ENCODE measurements at places on chromosomes 4 and X.

- DNase-seq = no peak
Measured at GRCh38 chr4:112823606-112824005, 186.7 kb downstream of the LARP7 start.

- DNase-seq = no peak
Measured at GRCh38 chr4:54941994-54942552, 183.3 kb downstream of the KDR start.

- DNase-seq = no peak
Measured at GRCh38 chrX:142076633-142077032, 128.5 kb downstream of the MAGEC2 start.

GRCh38 chr4:244471-244870, 60.8 kb downstream of the ZNF732 start:
- peak; percentile 1 for DNase-seq

- DNase-seq = no peak
Measured at GRCh38 chrX:6448003-6448402, 86.9 kb downstream of the VCX3A start.

DNA sequence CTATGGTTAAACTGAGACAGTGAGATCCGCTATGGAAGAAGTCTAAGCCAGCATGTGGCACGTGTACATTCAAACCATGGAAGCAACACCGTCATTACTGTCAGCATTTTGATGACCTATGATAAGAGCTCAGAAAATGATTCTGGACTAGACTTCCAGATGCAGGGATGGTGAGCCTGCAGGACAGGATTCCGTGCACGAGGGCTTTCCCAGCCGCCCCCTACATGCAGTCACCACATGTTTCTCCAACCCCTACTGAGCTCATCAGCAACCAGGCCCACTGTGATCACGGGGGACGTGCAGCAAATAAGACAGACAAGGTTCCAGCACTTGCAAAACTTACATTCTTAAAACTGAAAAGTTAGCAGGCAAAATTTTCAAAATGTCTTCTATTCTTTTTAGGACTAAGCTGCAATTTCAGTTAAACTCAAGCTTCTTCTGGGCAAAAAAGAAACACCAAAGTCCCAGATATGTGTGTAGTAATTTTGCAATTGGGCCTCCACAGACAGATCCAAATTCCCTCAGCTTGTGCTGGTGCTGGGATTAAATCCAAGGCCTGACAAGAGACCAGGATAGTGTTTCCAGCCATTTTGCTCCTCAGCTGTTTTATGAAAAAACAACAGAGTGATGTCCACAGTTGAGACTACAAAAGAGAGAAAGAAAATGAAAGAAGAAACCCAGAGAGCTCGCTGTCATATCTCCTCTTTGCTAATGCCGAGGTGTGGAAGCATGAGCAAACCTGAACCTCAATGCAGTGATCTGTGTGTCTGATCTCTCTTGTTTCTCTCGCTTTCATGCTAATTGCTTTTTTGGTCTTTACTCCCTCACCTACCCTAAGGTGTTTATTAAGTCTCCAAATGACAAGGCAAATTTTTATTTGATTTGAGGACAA, 118.2 kb downstream of the AFAP1 start:
- DNase-seq = no peak

GRCh38 chr4:108399610-108400265, 220.6 kb upstream of the RPL34 start:
- DNase-seq = no peak

- DNase-seq = no peak
Measured at GRCh38 chr4:26106776-26107175, 192.8 kb downstream of the SMIM20 start.

- DNase-seq = no peak
Measured at GRCh38 chrX:103311399-103311780, 600 bp upstream of the BEX2 start.

GRCh38 chrX:13876652-13877051, 59.8 kb upstream of the GPM6B start:
- DNase-seq = peak; percentile 69

DNA sequence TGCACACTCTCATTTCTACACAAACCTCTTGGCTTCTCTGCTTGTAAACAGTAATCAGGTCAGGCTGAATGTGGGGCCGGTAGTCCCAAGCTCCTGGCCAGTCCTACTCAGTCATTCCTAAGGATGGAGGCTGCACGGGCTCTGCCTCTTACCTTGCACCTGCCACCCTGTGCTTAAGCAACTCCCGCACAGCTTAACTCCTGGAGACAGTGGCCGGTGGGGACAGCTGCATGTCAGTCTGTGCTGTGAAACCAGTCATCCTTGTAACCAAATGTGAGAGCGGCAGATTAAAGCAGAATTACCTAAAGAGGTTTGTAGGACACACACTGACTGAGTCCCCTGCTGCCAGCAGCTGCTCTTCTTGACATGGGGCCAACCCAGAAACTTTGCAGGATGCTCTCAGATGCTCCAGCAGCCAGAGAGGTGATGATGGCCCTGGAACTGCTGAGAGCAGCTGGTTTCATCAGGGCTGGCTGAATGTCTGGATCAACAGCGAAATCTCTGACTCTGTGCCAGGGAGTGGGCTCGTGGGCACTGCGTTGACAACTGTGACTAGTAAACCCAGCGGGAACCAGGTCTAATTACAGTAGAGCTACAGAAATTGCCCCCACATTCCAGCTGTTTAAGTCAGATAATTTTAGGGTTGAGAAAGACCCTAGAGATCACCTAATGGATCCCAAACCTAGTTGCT, 123.7 kb downstream of the ANAPC4 start:
- DNase-seq = no peak

DNA sequence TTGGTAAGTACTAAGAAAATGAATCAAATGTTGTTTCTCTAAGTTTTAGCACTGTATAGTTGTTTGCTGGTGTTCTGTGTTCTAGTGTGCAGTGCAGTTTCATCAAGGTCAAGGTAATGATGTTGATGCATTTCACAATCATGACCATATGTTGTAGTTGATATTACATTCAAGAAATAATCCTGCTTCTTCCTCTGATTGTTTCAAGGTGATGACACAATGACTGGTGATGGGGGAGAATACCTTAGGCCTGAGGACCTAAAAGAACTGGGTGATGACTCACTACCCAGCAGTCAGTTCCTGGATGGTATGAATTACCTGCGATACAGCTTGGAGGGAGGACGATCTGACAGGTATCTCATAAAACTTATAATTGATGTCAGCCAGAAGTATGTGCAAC, 261.6 kb downstream of the ANK2 start:
- DNase-seq = no peak

GRCh38 chrX:129641469-129641868, 13.3 kb downstream of the APLN start:
- no peak for DNase-seq

GRCh38 chr4:79650794-79651431, 242.9 kb upstream of the GK2 start:
- DNase-seq = peak; percentile 77
